ENCODE measurements at places on chromosomes 3 and 15.

DNA sequence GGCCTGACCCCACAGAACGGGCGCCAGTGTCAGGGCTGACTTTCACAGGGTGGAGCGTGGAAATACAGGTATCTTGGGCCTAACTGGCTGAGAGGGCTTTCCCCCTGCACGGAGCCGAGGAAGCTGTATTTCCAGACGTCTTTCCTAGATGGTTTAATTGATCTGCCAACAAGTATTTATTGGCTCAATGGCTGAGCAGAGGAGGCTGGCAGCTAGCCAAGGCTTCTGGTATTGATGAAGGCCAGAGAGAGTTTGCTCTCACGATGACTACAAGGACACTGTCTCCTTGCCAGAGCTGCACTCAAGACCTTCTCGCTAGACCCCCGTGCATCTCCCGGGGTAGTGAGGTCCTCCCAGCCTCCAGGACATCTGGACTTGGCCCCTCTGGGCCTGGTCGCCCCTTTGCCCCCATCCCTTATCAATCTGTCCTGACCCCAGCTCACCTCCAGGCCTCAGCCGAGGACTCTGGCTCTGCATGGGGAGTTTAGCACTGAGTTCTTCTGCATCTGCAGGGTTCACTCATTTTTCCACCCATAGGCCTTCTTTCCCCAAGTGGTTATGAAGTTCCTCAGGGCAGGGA lies 20.6 kb downstream of the SPSB4 start:
- no peak for DNase-seq

GRCh38 chr15:81117581-81117980 lies 16.5 kb upstream of the CFAP161 start:
- no peak for DNase-seq

DNA sequence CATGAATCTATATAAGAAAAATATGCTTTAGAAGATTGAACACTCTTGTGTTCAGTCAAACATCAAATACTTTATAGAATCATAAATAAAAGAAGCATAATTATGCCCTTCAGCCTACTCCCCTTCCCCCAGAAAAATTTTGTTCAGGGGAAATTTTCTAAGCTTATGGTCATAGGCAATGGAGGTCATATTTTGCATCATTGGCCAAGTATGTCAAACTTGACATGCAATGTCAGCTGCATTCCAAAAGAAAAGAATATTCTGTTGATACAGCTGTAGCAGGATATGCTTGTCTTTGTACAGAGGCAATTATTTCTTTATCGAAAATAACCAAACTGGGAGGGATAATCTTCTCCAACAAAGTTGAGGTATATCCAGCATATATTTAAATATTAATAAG lies 328.2 kb downstream of the ZIC1 start:
- no peak for DNase-seq

DNA sequence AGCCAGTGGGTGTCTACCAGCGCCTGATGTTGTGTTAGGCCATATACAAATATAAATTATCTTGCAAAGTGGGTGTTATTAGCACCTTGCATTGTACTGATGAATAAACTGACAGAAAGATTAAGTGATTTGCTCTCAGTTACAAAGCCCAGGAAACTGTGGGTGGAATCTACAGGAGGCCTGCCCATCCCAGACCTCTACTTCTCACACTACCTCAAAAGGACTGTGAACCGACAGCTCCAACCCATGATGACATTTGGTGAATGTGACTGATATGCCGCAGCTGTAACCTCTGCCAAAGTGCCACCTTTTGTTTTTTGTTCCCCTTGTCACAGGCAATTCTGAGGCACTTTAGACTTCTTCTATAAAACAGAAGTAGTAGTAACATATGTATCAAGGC lies 43.7 kb upstream of the KCNMB2 start:
- DNase-seq = no peak

DNA sequence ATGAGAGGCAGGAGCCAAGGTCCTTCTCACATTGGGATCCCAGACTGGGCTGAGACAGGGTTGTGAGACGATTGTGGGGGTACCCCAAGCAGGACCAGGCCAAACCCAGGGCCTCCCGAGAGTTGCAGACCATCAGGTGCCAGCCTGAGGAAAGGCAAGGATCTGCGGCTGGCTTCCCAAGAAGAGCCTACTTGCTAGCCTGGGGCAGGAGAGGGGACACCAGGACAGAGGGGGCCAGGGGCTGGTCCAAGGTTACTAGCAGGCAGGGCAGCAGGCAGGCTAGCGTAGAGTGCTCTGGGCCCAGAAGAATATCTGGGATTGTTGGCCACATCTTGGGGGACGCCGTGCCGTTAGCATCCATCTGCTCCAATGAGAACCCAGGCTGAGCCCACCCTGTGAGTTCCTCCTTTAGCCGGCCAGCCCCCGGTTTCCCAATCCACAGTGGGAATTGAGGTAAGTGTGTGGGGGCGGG lies 546 bp downstream of the CISH start:
- DNase-seq = no peak

DNA sequence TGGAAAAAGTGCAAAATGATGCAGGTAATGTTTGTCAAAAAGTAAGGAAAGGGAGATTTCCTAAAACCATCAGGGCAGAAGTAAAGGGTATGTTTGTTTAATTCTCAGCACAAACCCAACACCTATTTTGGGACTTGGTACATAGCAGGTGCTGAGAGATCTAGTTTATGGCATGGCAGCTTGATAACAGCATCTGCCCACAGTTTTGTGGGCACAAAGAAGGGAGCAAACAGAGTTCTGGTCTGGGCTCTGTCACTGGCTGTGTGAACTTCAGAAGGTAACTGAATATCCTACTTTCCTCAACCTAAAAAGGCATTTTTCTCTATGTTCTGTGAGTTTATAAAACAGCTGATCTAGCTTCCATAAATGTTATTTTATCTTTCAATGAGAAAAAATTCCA lies 141.6 kb downstream of the PLCH1 start:
- DNase-seq = no peak

- DNase-seq = no peak
Observed at GRCh38 chr3:30871720-30872119, 22.7 kb downstream of the GADL1 start.

DNA sequence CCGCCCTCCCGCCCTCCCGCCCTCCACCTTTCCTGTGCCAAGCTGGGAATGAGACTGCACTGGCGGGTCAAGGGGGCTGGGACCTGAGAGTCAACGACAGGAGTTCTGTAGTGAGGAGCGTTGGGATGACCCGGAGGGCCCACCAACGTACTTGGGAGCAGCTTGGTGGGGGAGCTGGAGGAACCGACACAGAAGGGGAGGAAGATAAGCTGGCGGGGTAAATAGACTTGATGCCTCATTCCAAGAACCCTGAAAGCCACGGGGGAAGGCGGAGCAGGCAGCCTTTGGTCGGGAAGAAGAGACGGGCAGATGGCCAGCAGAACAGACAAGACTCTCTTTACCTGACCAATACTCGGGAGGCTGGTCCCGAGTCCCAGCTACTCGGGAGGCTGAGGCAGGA lies 277 bp downstream of the FMN1 start:
- no peak for DNase-seq

DNA sequence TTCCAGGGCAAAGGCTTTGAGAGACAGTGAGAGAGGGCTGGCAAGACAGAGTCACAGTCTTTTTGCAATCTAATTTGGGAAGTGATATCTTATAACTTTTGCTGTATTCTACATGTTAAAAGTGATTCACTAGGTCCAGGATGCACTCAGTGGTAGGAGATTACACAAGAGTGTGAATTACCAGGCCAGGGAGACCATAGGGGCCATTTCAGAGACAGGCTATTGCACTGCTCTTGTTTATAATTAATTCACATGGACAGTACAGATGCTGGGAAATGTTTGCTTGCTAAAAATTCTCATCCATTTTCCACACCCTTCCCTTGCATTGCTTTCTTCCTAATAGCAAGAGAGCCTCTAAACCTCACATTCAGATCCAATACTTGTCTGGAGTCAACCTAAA lies 22.6 kb upstream of the POMGNT2 start:
- no peak for DNase-seq

DNA sequence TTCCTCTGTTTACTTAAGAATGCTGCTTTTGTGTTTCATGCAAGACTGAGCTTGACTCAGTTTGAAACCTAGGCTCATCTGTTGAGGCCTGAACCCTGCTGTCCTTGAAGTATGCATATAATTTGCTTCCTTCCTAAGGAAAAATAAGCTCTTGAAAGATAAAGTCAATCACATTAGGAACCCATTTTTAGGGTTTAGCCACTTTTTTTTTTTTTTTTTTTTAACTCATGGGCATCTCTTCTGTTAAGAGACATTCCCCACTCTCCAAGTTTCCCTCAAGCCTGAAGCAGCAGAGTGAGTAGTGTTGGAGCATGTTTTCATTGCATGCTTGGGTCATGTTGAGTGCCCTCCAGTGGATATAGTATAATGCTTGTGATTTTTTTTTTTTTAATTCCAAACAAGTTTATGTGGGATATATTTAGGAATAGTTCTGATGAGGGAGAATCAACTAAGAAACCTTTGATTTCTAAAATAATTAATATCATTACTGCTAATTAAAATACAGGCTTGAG lies 3.6 kb downstream of the CTNNB1 start:
- DNase-seq = no peak

DNA sequence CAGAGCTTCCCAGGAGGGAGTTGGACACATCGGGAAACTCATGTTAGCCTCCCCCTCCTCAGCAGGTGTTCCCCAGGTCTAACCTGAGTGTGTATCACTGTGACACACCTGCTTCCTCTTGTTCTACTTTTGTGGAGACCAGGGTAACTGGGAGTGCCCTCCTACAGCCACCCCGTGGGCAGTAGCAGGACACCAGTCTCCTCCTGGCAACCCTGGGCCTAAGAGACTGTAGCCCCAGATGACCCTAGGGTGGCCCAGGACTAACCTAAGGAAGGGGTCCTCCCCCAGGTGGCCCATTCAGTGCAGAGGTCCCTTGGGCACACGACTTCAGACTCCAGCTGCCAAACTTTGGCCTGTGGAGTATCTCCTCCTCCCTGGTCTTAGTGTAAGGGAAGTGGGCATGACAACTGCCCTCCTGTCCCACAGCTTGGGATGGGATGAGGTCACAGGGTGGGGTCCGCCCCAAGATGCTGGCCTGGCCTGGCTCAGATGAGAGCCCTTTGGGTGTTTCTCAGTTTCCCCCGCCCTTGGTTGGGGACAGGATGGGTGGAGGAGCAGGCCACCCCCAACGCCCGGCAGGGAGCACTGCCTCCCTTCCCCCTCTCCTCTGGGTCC lies 4.8 kb downstream of the CSK start:
- DNase-seq = no peak

- DNase-seq = no peak
Observed at GRCh38 chr15:49154359-49154758, 1.0 kb downstream of the COPS2 start.

- DNase-seq = no peak
Observed at GRCh38 chr15:87477737-87478686, 778.5 kb downstream of the NTRK3 start.

- no peak for DNase-seq
Observed at GRCh38 chr15:89870006-89870405, 23.8 kb downstream of the AP3S2 start.

DNA sequence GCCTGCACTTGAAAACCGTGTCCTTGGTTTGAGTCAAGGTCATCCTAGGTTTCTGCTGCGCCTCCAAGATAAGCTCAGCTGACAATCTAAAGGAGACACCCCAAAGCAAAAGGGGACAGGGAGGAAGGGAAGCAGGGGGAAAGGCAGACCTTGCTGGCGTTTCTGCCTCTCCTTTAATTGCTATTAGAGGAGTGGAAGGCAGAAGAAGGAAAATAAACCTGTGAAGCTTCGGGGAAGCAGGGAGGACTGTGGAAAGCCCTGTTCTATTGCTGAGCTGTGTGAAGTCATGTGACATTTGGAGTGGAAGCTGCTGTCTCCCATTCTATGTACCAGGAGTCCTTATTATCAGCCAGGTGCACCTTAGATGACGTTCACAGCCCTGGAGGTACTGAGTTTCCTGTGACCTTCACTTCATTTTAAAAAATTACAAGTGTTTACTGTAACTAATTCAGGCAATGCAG lies 21.5 kb upstream of the CHD2 start:
- no peak for DNase-seq

GRCh38 chr3:153463895-153464294 lies 301.9 kb downstream of the RAP2B start:
- DNase-seq = no peak

GRCh38 chr3:10551821-10552630 lies 46.6 kb upstream of the ATP2B2 start:
- no peak for DNase-seq

DNA sequence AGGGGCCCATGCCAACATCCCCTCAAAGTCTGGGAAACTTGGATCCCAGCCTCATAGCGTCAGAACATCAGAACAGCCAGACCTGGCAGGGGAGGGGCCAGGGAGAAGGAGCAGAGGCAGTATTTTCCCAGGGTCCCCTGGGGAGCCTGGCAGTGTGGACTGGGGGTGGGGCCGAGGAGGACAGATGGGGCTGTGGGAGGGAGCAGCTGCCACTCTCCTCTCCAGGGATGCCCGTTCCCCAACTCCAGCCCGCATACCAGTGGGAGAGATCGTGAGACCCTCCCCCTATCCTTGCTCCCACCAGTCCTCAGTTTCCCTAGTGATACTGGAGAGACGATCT lies 6.5 kb upstream of the DNAJB8 start:
- no peak for DNase-seq

DNA sequence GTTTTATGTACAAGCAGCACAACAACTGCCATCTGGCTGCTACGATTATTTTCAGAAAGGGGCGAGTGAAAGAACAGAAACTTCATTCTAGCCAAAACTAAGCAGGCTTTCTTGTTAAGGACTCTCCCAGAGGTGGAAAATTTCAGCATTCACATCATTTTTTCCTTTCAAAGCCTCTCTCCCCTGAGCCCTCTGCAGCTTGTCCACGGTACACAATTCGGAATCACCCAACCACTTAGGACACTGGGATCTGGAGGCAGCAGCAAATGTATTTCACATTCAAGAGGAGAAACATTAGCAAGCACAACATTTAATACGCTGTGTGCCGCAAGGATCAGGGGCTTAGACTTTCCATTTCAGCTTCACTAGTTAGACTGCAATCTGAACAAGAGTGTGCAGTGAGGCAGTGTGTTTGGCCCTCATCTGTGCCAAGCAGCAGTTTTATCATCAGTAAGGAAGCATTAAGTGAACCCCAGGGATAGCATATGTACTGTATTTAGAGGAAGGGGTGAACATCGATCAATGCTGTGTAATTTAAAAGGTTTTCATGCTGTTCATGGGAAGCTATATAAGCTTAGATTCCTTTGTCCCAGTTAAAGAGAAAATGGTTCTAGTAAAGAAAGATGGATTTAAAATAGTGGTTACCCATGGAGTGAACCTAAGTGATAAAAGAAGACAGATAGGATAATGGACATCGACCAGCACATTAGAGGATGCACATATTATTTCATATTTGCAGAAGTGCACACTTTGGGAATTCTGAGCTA lies 504.9 kb downstream of the TBL1XR1 start:
- no peak for DNase-seq

- DNase-seq = no peak
Observed at GRCh38 chr3:97810779-97811390, 10.9 kb upstream of the CRYBG3 start.

DNA sequence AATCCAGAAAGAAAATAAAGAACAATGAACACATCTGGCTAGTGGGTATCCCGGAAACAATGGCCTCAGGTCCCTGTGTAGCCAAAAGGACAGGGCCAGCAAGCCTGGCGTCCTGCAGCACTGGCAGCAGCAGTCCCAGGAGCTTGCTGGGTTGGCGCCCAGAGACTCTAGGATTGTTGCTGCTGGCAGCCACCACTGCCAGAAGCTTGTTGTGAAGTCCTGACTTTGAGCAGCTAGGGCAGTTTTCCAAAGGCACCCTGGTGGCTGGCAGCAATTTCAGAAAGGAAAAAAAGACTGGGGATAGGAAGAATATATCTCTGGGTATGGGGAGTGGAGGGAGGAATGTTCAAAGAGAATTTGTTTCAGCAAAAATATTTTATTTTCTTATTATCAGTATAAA lies 11.3 kb downstream of the SHQ1 start:
- no peak for DNase-seq
